ENCODE measurements at places on chromosomes 2 and 18. TPM values are rescaled to one million over a fixed set of nuclear protein-coding genes. Genes with fewer than 3 reads are reported as not detected.
A peak's percentile ranks its signal among the peaks of the same experiment; 100 is the strongest.

Gene DLGAP1
- polyA plus RNA-seq, result 1.2 TPM

Gene FRZB
- polyA plus RNA-seq, result 21.3 TPM

Gene SMYD1
- not detected for polyA plus RNA-seq

Gene CPO
- polyA plus RNA-seq, result 0.90 TPM

Gene CFC1
- polyA plus RNA-seq, result not detected

Gene SERPINB10
- not detected for polyA plus RNA-seq

Gene PIK3C3
- polyA plus RNA-seq, result 31.4 TPM

DNA sequence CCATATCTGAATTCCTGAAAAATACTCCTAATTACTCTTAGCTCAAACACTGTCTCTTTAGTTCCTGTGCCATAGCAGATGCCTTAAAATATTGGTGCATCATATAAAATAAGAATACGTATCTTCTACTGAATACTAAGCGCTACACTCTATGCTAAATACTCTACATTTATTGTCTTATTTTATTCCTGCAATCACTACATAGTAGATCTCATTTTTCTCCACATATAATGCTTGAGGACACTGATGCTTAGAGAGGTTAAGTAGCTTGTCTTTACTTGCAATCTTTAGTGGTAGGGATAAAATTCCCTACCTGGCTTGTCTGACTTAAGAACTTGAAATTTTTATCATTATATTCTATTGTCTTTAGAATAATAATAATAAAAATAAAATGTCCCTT, 137.3 kb upstream of the SETBP1 start:
- H3K27ac ChIP-seq, result no peak overlapping the region
- H3K36me3 ChIP-seq, result no peaks in the 10 kb centered on the region
- no peak overlapping the region for H3K4me3 ChIP-seq
- no peak for DNase-seq
- H3K4me1 ChIP-seq, result no peaks in the 10 kb centered on the region

DNA sequence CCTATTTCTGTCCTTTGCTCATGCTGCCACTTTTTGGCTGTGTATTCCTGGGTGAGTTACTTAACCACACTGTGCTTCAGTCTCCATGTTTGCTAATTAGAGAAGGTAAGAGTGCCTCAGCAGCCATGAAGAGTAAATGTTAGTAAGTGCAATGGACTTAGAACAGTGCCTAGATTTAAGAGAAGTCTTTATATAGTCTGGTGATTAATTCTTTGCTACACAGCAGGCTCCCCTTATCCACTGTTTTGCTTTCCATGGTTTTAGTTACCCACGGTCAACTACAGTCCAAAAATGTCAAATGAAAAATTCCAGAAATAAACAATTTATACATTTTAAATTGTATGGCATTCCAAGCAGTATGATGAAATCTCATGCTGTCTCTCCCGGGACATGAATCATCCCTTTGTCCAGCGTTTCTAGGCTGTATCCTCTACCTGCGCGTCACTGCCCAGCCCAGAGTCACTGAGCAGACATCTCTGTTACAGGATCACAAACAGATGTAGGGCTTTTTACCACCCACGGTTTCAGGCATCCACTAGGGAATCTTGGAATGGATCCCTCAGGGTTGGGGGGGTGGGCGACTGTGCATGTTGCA, 91.0 kb downstream of the CTIF start:
- no peak overlapping the region for H3K27ac ChIP-seq
- H3K4me1 ChIP-seq, result no peaks in the 10 kb centered on the region
- DNase-seq, result peak; percentile 8
- H3K27me3 ChIP-seq, result no peaks in the 10 kb centered on the region
- H3K36me3 ChIP-seq, result no peaks in the 10 kb centered on the region

- no peaks in the 10 kb centered on the region for H3K36me3 ChIP-seq
- H3K4me3 ChIP-seq, result no peak overlapping the region
- H3K27me3 ChIP-seq, result no peaks in the 10 kb centered on the region
- DNase-seq, result no peak
- no peaks in the 10 kb centered on the region for H3K4me1 ChIP-seq
These were observed 88.0 kb upstream of the RAB27B start for GRCh38 chr18:54740136-54740846.

DNA sequence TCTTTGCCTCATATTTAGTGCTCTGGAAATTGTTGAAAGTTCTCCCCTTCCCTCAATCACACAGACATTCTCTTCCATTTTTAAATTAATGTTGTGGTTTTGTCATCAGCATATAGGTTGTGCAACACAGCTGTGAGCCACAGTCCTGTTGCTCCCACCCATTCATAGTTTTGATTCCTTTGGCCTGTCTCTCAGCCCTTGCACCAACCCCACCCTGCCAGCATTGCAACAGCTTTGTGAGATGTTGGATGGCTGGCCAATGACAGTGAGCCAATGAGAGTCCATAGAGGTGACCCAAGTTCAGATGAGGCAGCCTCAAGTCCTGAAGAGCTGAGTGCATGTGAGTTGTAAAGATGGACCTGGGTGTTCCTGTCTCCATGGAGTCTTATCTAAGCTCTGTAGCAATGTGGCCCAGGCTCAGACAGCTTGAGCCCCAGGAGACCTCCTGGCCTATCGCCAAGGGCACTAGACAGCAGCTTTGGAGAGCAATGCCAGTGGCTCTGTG, 775.5 kb downstream of the RNF144A start:
- H3K27me3 ChIP-seq, result no peaks in the 10 kb centered on the region
- no peak for DNase-seq
- no peaks in the 10 kb centered on the region for H3K36me3 ChIP-seq
- H3K4me1 ChIP-seq, result no peaks in the 10 kb centered on the region
- H3K27ac ChIP-seq, result no peak overlapping the region

DNA sequence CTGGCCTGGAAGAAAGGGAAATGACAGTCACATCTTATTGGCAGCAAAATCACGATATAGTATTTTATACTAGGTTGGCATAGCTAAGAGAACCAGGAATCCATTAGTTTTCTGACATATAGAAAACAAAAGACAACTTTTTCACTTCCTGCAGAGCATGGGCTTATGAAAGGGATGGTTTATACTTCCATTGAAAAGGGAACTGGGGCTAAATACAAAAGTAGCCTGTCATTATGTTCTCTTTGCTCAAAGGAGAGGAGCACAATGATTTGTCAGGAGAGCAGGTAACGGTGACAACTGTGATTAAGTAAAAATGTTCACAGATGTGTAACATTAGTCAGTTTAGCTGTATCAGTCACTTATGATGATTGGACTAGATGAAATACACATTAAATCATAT, 46.4 kb downstream of the SLC25A12 start:
- H3K27ac ChIP-seq, result no peak overlapping the region
- no peaks in the 10 kb centered on the region for H3K27me3 ChIP-seq
- H3K4me1 ChIP-seq, result no peaks in the 10 kb centered on the region
- H3K36me3 ChIP-seq, result no peaks in the 10 kb centered on the region
